ENCODE measurements at places on chromosomes 2 and 18. TPM values are rescaled to one million over a fixed set of nuclear protein-coding genes. Genes with fewer than 3 reads are reported as not detected.

Gene TMEM182
- total RNA-seq, result 1.5 TPM

Gene EDAR
- 4.0 TPM for total RNA-seq

Gene CTAGE1
- not detected for total RNA-seq

Gene KCNIP3
- total RNA-seq, result 7.4 TPM

Gene GYPC
- 4.8 TPM for total RNA-seq

Gene PIEZO2
- 7.4 TPM for total RNA-seq

- DNase-seq, result peak; percentile 21
These were observed 1.3 kb downstream of the PTMA start for GRCh38 chr2:231709636-231709980.

DNA sequence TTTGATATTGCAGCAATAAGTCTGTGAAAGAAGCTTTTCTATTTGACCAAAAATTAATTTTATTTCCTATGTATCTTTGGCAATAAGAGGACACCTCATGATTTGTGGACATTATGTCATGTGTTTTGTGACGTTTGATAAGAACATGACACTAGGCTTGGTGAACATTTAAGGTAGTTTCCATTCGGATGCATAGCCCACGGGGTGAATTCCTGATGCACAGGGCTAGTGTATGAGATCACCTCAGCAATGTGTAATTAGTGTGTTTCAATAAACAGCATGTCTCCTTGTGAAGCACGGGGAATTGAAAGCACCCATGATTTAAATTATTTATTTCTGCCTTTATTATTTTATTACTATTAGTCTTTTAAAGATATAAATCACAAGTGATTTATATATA lies 146.1 kb upstream of the LINC00305 start:
- no peak for DNase-seq

GRCh38 chr2:207072571-207072970 lies 93.2 kb downstream of the KLF7 start:
- no peak for DNase-seq

DNA sequence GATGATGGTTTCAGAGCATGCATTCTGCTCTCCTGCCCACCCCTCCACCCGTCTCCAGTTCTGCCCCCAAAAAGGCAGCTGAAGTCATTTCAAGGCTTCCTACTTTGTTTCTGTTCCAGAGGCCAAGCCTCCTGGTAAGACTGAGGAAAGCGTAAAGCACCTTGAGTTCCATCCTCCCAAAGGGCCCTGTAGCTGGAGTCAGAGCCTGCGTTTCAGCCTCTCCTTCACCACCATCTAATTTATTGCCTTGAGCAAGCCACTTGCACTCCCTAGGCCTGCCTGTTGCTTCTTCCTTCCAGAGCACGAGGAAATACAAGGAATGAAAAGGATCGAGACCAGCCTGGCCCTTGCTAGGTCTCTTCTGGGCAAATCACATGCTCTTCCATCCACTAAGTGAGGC lies 244.2 kb upstream of the RAB12 start:
- no peak for DNase-seq

DNA sequence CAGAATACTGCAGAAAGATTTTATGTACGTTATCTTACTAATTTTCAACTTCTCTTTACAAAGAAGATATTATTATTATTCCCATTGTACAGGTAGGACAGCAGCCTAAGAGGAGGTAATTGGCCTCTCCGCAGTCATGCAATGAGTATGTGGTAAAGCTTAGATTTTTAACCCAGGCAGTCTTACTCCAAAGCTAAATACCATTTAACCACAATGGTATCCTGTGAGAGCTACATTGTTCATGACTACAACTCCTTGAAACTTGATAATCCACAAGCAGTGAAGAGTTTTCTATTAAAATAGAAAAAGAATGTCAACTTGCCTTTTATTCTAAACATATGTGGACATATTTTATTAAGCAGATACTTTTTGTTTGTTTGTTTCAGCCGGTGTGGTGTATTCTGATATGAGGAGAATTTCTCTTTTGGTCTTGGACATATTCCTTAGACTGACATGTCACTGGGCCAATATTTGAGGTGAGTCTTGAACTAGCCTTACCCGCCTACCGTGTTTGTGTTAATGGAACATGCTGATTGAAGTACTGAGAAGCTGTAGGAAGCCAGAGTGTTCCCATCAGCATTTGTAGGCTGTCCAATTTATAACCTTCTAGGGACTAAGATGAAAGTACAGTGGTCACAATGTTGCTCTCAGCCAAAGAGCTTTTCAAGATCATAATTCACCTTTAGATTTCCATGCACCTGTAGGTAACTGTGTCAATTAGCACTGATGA lies 293.9 kb upstream of the DCC start:
- DNase-seq, result no peak

DNA sequence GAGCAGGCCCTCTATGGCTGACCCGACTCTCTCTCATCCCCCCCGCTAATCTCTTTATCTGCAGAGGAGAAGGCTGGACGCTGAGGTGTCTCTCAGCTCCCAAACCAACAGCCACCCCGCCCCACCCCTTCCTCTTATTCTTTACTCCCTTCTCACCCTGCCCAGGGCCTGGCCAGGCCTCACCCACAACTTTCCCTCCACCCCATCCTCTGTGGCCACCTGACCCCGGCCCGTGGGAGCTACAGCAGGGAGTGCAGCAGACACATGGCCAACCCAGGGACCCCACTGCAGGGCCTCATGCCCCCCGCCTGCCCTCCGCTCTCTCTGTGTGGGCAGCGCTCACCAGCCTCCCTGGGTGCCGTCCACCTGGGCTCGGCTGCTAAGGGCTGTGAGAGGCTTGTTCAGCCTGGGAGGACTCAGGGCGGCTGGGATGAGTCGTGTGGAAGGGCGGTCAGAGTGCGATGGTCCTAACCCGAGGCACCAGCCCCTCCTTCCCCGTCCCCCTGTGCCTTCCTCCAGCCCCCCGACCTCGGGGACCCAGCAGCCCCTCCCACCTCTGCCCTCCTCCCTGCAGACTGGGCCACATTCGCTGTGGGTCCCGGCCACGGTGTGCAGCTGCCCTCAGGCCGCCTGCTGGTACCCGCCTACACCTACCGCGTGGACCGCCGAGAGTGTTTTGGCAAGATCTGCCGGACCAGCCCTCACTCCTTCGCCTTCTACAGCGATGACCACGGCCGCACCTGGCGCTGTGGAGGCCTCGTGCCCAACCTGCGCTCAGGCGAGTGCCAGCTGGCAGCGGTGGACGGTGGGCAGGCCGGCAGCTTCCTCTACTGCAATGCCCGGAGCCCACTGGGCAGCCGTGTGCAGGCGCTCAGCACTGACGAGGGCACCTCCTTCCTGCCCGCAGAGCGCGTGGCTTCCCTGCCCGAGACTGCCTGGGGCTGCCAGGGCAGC lies 6.8 kb downstream of the NEU4 start:
- DNase-seq, result no peak

DNA sequence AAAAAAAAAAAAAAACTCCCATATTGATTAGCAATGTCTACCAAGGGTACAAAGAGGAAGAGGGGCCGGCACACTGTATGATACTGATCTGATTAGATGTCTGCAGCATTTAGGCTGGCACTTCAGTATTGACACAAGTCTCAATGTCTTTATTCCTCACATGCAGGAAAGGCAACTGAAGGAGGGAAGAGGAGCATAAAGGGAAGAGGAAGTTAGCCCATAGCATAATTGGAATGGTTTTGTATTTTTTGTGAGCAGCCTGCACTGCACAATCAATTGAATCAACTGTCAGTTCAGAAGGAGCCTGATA lies 79.0 kb downstream of the DNER start:
- no peak for DNase-seq

DNA sequence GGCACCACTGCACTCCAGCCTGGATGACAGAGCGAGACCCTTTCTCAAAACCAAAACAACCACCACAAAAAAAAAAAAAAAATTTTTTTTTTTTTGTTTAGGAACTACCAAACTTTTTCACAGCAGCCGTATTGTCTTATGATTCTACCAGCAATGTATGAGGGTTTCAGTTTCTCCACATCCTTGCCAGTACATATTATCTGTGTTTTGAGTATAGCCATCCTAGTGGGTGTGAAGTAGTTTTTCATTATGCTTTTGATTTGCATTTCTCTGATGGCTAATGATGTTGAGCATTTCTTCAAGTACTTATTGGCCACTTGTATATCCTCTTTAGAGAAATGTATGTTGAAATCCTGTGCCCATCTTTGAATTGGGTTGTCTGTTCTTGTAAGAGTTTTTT lies 51.7 kb downstream of the COX7A2L start:
- no peak for DNase-seq

GRCh38 chr18:12423820-12424219 lies 16.1 kb downstream of the PRELID3A start:
- no peak for DNase-seq

DNA sequence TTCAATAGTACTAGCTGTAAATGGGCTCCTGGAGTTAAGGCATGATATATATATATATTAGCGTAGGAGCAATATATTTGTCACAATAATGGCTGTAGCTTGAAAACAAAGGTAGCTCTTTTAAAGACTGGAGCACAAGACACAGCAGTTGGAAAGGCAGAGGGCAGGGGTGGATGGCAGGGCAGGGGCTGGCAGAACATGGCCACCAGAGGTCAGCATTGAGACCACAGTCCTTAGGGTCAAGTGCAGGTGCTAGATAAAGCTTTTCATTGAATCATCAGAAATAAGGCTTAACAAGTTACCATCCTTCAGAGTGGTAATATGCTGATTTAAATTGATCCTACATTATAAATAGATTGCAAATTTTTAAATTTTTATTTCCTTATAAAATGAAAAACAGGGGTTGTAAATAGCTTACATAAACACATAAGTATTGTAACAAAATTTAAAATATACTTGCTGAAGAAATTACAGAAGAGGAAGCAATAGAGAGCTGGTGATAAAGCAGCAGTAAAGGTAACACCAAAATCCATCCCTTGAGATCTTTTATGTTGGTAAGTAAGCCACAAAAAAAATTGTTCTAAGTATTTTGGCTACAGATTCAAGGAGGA lies 161.2 kb upstream of the PIEZO2 start:
- no peak for DNase-seq

Measured in esophagus squamous epithelium (tissue), 5 donors.